ENCODE measurements at places on chromosomes 5 and 9. TPM values are rescaled to one million over a fixed set of nuclear protein-coding genes. Genes with fewer than 3 reads are reported as not detected.

TAS2R1 gene
- total RNA-seq = not detected

LCN12 gene
- total RNA-seq = 0.58 TPM

TRPM6 gene
- 0.18 TPM for total RNA-seq

ECM2 gene
- not detected for total RNA-seq

GRCh38 chr5:35246411-35246810 lies 16.1 kb upstream of the PRLR start:
- DNase-seq = no peak

DNA sequence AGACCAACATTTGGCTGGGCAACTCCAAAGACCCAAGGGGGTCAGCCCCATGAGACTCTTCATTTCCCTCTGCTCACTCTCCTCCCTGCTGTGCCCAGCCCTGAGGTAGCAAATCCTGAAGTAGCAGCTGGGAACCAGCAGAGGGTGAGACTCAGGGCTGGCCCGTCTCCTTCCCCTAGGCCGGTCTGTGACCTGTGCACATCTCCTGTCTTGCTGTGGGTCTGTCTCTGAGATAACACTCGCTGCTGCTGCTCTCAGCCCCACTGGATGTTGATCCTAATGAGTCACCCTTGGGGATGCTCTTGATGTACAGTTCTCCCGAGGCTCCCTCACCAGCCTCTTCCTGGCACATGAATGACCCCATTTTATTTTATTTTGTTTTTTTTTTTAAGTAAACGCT lies 7.3 kb upstream of the OR2V1 start:
- DNase-seq = no peak

DNA sequence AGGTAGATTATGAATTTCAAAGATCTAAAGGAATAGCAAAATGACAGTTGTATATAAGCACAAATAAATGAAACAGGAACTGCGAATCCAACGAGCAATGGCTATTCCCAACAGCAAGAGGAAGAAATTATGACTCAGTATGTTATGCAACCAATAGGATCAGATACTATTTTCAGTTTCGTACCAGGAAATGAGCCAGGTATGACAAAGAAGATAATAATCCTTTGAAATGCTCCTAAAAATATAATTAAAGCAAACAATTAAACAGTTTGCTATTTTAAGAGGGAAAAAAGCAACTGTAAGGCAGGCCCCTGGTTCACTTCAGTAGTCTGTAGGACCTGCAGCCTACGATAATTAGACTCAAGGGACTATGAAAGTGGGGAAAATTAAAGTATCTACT lies 58.9 kb downstream of the AUH start:
- no peak for DNase-seq

- no peak for DNase-seq
Observed at GRCh38 chr9:109817846-109818472, 38.0 kb downstream of the PALM2AKAP2 start.

DNA sequence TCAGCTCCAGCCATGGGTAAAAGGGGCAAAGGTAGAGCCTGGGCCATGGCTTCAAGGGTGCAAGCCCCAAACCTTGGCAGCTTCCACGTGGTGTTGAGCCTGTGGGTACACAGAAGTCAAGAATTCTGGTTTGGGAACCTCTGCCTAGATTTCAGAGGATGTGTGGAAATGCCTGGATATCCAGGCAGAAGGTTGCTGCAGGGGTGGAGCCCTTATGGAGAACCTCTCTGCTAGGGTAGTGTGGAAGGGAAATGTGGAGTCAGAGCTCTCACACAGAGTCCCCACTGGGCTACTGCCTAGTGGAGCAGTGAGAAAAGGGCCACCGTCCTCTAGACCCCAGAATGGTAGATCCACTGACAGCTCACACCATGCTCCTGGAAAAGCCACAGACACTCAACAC lies 117.1 kb downstream of the NREP start:
- DNase-seq = no peak

DNA sequence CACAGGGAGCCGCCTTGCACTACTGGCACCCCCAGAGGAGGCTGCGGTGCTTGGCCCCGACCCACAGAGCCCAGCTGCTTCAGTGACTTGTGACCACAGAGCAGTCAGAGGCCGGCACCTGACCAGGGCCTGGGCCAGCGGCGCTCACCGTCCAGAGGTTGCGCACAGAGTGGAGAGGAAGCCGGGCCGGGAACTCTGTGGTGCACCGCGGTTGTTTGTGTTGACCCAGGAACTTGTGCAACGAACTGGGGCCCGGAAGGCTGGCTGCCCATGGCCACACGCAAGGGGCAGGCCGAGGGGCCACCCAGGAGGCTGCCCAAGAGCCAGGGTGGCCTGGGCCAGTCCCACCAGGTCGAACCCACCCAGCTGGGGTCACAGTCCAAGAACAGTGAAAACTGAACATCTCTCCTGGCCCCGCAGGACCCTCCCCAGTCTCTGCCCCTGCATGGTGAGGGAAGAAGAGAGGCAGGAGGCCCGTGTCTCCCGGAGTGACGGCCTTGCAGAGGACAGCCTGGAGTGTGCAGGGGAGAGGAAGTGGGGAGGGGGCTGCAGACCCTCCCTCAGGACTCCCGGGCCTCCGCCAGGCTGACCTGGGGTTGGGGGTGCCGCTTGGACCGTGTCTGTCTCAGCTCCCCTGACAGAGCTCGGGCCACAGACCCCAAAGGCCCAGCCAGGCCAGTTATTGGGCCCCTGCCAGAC lies 42.8 kb upstream of the EGFL7 start:
- no peak for DNase-seq

- DNase-seq = no peak
Observed at GRCh38 chr9:95819636-95820035, 55.9 kb upstream of the ERCC6L2 start.

DNA sequence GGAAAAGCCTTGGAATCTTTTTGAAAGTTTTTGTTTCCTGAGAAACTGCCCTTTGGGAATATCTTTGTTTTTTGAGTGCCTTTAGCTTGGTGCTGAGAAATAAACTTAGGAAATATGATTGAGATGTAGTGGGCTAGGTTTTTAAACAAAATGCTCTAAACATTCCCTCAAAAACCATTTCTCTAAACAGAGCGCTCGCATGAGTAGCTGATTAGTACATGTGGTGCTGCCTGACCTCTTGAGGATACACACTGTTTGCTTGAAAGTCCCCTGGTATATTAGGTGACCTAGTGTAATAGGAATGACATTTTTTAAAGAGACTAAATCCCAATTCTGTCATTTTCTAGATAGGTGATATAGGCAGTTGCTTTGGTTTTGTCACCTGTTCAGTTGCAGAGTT lies 132.3 kb downstream of the ADAMTSL1 start:
- DNase-seq = no peak

- DNase-seq = no peak
Observed at GRCh38 chr9:106500171-106500570, 362.8 kb upstream of the ZNF462 start.

DNA sequence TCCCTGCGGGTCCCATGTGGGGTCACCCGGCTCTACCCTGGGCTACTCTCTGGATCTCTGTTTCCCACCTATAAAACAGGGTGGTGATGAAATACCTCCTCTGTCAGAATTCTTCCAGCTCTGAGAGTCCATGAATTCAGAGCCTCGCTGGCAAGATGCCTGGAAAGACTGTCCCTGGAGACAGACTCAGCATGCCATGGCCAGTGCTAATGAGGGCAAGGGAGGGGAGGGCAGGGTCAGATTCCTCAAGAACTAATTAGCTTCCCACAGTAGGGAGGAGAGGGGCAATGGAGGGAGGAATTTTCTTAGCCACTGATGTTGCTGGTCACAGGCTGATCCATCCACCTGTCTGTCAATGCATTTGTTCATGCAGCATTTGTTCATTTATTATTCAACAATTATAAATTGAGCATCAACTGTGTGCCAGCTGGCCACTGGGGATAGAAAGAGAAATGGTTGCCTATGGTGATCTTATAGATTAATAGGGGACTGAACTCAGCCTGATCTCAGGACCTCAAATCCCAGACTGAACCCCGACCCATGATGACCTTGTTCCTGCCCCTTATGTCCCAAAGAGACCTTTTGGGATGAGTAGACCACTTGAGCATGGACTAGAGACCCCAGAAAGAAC lies 4.7 kb downstream of the SYNPO start:
- DNase-seq = no peak

DNA sequence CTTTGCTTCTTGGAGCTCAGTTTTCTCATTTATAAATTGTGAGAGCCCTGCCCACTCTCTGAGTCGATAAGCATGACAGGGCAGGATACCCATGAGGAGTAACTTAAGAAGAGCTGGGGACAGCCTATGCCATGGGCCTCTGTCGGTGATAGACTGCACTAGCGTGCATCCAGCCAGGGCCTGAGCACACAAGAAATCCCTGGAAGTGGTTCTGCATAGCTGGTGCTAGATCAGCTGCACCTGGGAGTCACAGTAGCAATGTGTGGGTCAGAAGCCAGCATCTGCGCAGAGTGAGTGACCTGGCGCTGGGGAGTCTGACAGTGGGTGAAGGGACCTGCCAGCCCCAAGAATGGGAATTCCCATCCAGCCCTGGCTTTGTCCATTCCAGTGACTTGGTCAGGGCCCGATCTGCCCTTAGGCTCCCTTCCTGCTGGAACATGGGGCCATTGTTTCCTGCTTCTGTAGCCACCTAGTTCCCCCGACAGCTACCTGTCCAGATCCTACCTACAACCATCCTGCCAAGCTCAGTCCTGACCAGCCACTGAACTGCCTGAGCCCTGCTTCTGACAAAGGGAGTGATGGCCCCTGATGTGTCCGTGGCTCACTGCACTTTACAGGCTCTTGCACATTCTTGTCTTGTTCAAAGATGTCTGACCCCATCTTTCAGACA lies 35.9 kb upstream of the NANS start:
- DNase-seq = no peak

DNA sequence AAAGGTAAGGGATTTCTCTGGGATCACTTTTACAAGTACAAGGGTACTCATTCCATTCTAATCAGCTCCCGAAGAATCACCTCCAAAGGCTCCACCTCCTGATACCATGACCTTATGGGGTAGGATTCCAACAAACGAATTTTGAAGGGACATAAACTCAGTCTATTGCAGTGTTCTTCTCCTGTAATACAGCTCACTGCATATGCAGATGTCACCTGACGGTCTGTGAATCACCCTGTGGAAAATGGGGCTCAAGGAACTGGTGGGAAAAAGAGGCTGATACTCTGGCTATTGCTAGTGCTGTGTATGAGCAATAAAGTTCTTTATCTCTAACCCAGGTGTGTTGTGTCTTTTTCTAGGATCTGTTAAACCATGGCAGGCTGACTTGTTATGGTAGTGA lies 42.4 kb upstream of the CCDC112 start:
- no peak for DNase-seq

DNA sequence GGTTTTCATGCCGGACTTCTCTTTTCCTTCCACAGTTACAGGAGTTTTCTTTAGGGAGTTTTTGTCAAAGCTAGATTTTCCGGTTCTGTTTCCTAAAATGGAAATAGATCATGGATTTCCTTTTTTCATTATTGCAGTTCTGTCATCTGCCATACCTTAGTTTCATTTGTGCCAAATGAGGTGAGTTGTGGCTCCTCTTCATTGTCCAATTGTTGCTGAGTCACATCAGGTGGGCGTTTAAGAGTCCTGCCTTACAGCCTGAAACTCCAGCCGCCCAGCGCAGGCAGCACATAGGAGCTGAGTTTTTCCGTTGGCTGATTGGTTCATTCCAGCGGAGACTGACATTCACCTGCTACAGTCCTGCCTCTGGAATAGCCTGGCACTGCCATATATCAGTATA lies 14.1 kb downstream of the SLC25A25 start:
- DNase-seq = no peak

- DNase-seq = no peak
Observed at GRCh38 chr9:126521089-126521488, 92.6 kb upstream of the LMX1B start.

DNA sequence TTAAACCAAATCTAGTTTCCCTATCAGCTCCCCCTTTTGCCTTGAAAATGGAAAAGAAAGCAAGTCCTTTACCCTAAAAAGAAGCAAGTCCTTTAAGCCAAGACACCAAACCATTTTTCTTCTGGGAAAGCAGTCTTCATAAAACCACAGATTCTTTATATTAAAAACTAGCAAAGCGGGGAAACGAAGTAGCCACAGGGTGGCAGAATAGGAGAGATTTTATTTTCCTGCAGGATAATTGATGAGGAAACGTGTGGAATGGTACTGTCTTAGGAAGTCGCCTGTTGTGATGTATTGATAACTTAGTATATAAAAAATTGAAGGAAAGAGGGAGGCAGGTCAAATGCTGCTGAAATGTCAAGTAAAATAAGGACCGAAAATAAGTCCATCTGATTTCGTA lies 41.1 kb downstream of the ZNF883 start:
- no peak for DNase-seq

DNA sequence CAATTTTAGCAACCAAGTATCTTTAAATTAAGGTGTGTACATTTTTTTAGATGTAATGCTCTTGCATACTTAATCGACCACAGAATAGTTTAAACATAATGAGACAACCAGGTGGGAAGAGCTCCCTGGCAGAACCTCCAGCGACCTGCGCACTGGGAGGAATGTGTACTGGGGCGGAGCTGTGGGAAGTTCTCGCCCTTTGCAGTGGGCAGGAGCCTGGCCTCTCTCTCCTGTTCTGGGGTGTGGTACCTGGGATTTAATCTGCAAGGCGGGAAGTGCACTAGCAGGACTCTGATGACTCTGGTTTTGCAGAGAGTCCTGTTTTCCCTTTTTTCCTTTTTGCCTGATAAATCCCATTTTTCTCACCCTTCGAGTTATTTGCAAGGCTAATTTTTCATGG lies 150.7 kb downstream of the SLC28A3 start:
- DNase-seq = no peak

DNA sequence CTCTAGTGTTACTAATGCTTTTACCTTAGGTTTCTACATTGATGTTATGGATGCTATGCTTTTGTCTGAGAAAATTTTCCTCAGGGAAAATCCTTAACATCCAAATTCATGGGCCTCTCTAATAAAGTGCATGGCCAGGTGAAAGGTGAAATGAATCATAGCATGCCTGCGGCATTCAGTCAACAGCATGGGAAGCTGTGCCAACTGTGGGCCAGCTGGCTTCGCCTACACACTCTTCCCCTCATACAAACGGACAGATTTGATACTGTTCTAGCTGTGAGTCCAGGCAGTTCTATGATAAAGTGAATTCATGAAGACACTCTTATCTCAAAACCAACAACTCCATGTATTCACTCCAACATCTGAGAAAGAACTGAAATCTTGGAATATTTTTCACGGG lies 374.1 kb downstream of the PLK2 start:
- DNase-seq = no peak

GRCh38 chr9:27384262-27385014 lies 87.5 kb upstream of the EQTN start:
- DNase-seq = no peak

- DNase-seq = no peak
Observed at GRCh38 chr5:179378441-179379271, 33.4 kb upstream of the ADAMTS2 start.

GRCh38 chr5:122885891-122886290 lies 40.5 kb downstream of the SNX24 start:
- DNase-seq = no peak

Measured in activated T-cell treated with anti-CD3 and anti-CD28 coated beads, Interleukin-2, amount 50 U/mL, for 4 hours (primary cell).